Colonic mucosa (tissue), 4 donors: ENCODE measurements at places on chromosomes 6 and 20. TPM values are rescaled to one million over a fixed set of nuclear protein-coding genes. Genes with fewer than 3 reads are reported as not detected.

GRCh38 chr6:17865243-17865642, 122.2 kb downstream of the KIF13A start:
- DNase-seq = peak; percentile 62

DNA sequence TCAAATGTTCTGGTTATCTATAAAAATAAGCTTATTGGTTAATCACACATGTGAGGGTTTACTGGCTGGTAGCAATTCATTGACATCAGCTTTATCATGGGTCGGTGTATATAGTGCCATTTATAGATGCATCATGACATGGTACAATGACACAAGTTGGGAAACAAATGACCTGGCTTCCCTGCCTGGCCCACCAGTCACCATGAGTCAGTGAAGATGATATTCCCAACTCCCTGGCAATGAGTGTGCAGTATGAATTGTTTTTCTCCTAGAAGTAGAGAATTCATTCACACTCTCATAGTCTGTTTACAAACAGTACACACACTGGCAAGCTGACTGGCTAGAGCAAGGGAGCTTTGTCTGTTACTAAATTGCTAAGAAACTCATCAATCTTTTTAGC, 37.2 kb upstream of the CALHM6 start:
- no peak for DNase-seq

DNA sequence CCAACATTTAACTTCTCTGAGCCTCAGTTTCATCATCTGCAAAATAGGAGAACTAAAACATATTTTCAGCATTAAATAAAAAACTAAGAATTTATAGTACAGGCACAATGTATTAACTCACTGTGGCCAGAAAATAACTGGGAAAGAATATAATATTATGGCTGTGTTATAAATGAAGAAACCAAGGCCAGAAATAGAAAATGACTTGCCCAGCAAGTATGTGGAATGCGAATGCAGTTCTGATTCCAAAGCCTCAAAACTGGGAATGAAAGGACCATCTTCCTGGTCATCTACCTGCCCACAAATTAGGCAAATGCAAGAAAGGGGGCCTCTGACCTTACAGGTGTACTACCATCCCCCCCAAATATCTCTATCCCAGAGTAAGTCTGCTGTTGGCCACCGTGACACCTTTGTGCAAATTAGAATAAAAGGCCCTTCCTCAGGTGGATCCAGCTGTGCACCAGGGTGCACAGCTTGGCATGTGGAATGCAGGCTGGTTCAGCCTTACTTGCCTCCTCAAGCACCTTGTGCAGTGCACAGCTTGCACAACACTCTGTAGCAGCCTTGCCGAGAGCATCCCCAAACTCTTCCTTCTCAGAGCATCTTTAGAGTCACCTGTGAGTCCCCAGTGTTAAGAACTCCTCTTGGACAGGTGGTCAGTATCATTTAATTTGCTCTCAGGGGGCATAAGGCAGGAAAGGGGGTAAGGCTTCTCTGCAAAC, 4.4 kb downstream of the SLC13A3 start:
- DNase-seq = no peak

- DNase-seq = no peak
Observed at GRCh38 chr20:7087803-7088202, 320.3 kb downstream of the BMP2 start.

- DNase-seq = no peak
Observed at GRCh38 chr6:168413018-168413720, 27.8 kb upstream of the SMOC2 start.

DNA sequence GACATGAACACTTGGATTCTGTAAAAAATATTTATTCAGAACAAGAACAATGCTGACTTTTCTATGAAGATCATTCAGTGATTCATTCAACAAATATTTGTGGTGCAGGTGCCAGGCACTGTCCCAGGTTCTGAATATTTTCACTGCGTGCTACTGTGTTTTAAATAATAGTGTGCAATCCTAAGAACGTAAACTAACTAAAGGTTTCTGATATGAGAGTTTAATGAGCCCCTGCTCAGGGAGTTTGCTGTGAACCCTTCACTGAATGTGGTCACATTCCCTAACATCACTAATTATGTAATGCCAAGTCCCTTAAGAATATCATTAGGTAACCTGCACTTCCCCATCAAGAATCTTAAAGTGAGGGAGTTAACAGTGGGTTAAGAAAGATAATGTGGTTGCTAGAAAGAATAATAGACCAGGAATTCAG, 1.7 kb upstream of the TMEM170B start:
- DNase-seq = peak; percentile 29

- peak; percentile 25 for DNase-seq
Observed at GRCh38 chr6:146785001-146785585, 186.3 kb downstream of the ADGB start.

GRCh38 chr20:33945391-33946081, 48.2 kb upstream of the RALY start:
- no peak for DNase-seq

GRCh38 chr6:142975365-142975764, 30.4 kb upstream of the HIVEP2 start:
- DNase-seq = no peak

DNA sequence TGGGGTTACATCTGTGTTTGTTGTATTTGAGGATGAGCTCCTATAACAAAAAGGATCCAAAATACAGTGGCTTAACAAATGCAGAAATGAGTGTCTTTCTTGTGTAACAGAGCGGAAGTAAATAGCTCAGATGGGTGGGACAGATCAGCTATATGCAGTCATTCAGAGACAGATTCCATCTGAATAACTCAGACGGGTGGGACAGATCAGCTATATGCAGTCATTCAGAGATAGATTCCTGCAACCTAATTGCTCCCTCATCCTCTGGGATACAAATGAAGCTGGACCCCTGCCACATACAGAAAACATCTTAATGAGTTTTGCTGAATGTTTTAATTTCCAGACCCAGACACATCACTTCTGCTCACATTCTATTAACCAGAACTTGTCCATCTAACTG, 332.3 kb downstream of the BCKDHB start:
- DNase-seq = no peak

DNA sequence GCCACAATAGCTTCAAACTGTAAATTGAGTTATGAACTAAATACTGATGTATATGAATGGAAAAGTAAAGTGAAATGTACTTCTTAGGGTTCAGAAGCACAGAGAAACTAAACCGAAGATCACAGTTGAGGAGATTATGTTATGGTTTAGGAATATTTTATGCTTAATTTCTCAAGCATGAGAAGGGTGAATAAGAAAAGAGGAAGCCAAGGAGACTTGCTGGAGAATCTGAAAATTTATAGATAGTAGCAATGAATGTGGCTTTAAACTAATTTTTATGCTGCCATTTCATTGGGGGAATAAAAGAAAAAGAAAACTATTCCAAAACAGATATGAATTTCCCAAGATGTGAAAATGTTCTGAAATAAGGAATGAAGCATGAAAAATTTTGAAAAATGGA, 5.6 kb downstream of the ANKS1A start:
- no peak for DNase-seq

DNA sequence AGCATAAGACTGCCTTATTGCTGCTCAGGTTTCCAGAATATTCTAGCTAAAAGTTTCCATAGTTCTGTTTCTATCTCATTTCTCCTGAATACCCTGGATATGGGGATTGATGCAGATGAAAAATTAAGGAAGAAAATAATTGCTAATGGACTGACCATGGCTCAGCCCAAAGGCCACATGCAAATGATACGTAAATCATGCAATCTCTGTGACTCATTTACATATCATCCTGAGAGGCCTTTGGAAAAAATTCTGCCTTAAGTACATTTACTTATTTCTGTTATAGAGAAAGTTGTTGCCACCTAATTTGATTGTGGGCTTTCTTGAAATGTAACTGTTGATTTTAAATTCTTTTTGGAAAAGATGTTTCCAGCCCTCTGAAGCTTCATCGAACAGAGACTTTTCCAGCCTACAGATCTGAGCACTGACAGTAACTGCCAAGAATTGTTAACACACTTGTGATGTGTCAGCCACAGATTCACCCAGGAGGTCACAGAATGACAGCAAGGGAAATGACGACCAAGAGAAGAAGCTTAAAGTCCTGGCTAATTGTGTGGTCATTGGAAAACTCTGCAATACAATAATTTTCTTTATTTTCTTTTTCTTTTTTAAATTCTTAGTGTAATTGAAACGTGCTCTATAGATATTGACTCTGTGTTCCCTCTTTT, 174.8 kb downstream of the DOK5 start:
- DNase-seq = no peak

GRCh38 chr6:117317261-117317660, 51.9 kb downstream of the VGLL2 start:
- no peak for DNase-seq

- DNase-seq = no peak
Observed at GRCh38 chr20:41567615-41568014, 50.6 kb downstream of the CHD6 start.

DNA sequence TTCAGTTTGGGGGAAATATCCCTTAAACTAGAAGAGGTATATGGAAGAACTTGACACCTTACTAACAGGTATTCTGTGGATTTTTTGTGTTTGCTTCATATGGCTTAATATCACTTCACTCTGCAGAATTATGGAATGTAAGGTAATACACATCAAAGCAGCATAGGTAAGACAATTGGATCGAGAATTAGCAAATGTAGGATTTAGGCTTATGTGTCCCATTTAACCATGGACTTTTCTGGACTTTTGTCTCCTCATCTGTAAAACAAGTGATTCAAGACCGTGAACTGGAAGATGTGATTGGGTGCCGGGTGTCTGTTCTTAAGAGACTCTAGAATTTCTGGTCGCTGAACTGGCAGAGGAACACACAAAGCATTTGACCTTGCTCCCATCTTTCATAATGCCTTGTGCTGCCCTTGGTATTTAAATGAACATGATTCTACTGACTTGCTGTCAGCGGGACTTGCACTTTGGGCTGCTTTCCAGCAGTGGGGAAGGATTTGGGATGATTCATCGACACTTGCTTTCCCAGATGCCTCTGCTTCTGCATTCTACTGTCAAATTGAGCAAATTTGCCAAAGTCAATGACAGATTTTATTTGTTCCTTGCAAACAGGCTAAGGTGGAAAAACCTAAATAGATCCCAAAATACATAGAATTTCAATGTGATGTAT, 199.8 kb downstream of the PLCB1 start:
- no peak for DNase-seq

DNA sequence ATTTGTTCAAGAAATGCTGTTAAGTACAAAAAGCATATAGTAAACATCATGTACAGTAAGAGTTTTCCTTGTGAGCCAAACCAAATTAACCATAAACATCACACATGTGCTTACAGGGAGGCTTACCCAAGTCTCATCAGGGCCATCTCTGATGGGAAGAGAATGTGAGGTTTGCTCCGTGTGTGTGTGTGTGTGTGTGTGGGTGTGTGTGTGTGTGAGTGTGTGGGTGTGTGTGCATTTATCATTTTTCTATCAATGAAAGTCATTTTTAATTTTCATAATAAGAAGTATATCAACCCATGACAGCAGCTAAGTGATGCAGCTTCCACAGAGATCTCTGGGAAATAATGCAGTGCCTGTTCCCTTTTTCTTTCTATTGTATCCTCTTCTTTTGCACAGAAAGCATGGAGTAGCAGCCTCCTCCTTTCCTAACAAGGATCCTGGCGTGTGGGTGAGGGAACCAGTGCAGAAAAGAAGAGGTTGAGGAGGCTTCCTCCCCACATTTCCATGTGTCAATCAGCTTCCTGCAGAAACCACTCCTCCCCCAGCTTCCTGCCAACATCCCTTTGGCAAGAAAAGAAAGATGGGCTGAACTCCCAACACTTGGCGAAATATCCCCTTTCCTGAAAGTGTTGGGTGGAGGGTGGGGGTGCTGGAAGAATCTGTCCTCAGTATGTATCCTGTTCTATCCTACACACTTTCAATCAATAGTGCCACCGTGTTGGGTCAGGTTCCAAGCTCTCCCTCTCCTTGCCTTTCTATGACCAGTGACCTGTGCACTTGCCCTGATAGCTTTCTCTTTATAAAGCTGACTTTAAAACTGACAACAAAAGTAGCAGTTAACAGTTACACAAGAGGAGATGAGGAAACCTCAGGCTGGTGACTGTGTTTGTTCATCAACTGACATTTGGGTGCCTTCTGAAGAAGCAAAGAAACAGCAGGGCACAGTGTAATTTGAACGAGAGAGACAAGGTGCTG, 251.8 kb upstream of the CITED2 start:
- no peak for DNase-seq

DNA sequence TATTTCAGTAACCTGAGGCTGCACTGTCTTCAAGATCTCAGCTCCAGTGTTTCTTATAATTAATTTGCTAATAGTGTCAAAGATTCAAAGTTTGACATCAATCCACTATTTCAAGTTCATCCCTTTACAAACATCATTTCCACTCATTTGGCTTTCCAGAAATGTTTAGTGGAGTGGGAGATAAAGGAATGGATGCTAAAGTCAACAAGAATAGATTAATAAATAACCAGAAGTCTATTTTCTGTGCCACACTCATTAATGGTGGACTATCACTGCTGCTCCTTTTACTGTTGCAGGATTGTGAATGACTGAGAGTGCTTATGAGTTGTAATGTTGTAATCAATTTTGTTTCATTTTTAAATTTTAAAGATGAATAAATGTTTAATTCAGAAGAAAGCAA, 28.4 kb upstream of the EPM2A start:
- no peak for DNase-seq

GRCh38 chr20:43191946-43192863, 2.5 kb upstream of the PTPRT start:
- DNase-seq = no peak

DNA sequence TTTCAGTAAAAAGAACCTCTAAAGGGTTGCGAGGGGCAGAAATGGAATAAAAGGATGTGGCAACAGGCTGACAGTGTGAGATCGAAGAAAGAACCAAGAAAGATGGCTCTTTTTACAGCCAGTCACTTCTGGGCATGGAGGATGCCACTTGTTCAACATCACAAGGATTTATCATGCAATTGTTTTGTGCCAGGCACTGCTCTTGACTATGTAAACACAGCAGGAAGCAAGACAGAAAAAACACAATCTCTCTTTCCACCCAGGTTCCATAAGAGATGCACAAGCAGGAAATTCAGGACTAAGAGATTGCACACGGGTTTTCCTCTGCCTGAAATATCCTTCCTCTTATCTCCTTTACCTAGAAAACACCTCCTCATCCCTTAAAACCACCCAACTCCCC, 38.0 kb downstream of the FOXA2 start:
- DNase-seq = no peak

GRCh38 chr6:55941702-55942101, 66.3 kb upstream of the BMP5 start:
- no peak for DNase-seq

Gene RXRB
- 33.4 TPM for total RNA-seq

Gene FABP7
- not detected for total RNA-seq

Gene HSPA1L
- 1.4 TPM for total RNA-seq

Gene KIF6
- total RNA-seq = 0.17 TPM

Gene NRSN1
- total RNA-seq = 0.64 TPM
